ENCODE measurements at places on chromosomes 16 and 17.

GRCh38 chr17:71063127-71063526, 893.8 kb downstream of the KCNJ2 start:
- DNase-seq, result no peak

DNA sequence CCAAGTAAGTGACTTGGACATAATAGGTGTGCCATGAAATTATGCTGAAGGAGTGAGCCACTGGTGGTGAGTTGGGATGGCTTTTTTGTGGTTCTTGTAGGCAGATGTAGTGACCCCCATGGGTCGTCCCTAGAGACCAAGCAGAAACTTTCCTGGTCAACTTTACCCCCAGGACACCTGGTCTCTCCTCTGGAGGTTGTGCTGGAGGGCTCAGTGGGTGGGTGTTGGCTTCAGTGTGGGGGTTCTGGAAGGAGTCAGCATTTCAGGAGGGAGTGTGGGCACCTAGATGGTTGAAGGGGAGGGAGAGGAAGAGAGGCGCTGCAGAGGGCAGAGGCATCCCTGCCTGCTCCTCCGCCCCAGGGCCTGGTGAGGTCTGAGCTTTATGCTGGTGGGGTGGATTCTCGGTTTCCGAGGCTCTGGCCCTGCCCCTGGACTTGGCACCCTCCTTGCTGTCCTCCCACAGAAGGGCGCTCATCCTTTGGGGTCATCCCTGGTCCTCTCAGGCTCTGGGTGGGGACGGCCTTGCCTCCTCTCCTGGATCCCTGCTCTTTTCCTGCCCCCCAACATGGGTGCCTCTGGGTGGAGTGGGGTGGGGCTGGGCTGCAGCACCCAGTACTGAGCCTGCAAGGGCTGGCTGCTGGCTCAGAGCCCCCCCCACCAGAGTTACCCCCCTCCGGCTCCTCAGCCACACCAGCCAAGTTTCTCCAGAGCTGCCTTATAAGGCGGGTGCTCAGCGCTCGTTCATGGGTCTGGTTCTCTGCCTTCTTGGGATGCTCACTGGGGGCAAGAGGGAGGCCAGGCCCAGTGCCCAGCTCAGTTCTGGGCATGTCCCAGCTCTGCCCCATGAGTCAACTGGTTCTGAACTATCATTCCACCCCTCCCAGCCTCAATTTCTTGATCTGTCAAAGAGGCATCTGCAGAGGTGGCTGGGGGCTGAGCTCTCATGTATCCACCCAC, 266.8 kb downstream of the SEC14L1 start:
- DNase-seq, result no peak

DNA sequence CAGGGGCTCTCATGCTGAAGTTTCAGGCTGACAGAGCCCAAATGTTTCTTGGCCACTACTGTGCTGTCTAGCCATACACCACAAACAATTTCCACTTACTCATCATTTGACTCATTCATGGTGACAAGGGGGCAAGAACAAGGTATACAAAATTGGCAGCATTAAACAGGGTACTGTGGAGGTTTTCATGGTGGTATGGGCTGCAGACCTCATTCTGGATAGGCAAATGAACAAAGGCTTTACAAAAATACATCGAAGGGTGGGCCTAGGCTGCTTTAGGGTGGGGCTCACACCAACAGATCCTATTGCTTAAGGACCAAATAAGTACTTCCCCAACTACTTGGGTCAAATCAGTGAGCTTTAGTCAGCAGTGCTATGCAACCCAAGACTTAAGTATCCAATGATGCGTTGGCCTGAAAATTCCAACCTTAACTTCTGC, 53.0 kb downstream of the N4BP1 start:
- peak; percentile 54 for DNase-seq

DNA sequence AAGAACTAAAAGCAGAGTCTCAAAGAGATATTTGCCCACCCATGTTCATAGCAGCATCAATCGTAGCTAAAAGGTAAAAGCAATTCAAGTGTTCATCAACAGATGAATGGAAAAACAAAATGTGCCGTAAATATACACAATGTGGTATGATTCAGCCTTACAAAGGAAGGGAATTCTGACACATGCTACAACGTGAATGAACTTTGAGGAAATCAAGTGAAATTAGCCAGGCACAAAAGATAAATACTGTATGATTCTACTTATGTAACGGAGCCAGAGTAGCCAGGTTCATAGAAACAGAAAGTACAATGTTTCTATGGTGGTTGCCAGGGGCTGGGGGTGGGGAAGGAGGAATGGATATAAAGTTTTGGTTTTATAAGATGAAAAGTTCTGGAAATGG, 57.8 kb upstream of the IL34 start:
- no peak for DNase-seq

DNA sequence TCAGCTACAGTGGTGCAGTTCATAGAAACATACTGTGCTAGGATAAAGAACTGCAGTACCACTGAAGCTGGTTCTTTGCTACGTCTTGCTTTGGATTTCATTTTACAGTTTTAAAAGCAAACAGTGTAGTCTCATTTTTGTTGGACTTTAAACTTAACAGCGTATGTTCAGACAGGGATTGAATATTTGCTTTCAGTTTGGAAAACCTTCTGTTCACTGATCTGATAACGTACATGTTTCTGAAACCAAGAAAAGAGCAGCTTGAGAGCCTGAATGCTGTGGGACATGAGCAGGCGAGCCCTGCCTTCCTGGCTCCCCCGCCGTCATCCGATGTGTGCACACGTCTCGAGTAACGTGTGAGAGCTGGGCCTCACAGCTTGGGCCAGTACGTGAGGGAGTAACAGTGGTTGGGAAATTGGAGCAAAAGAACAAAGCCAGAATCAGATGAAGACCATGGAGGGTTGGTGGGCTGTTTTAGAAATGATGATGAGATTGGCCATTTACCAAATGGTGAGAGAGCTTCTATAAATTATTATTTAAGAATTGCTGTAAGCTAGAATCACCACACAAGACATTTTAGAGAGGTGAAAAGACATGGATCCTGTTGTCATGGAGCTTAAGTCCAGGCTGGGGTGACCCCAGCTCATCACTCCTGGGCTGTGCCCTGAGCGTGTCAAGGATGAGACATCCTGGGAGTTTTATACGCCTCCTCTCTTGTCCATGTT, 20.8 kb upstream of the CLEC18C start:
- DNase-seq, result no peak

- DNase-seq, result peak; percentile 58
These were observed 594 bp downstream of the MAPK8IP3 start for GRCh38 chr16:1706386-1707192.

DNA sequence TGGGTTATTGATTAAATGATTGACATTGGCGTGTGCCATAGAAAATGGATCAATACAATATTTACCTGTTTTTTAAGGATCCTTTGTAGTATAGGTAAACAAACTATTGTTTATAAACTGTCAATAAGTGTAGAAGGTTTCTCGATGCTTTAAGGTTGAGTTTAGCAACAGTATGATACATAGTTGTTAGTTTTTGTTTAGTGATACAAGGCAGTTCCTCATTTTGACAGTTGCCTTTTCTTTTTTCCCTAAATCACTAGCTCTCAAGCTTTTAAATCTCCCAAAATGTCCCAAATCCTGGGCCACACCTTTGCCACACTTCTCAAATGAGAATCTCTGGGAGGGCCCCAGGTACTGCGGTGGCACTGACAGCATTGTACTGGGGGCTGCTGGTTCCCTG, 57.3 kb downstream of the EPN2 start:
- DNase-seq, result no peak

- DNase-seq, result no peak
These were observed 72.4 kb upstream of the AMZ2 start for GRCh38 chr17:68175416-68175815.

Data from stimulated activated CD4-positive, alpha-beta T cell treated with anti-CD3 and anti-CD28 coated beads, Interleukin-4, amount 100 ng/mL, for 24 hours (primary cell).